ENCODE measurements at places on chromosomes 1 and 21. TPM values are rescaled to one million over a fixed set of nuclear protein-coding genes. Genes with fewer than 3 reads are reported as not detected.

Gene SELENOF
- total RNA-seq = 174 TPM

Gene EVI5
- total RNA-seq = 25.3 TPM

Gene RHOU
- total RNA-seq = 1.7 TPM

Gene MX2
- 0.42 TPM for total RNA-seq

Gene EDN2
- not detected for total RNA-seq

Gene TRAPPC10
- total RNA-seq = 18.7 TPM

Gene DISC1
- total RNA-seq = 1.4 TPM

Gene CRNN
- total RNA-seq = not detected

Gene SELE
- not detected for total RNA-seq

Gene GBP7
- total RNA-seq = not detected

- peak; percentile 84 for DNase-seq
Measured at GRCh38 chr1:16905110-16905867, 9.5 kb downstream of the RNU1-2 start.

DNA sequence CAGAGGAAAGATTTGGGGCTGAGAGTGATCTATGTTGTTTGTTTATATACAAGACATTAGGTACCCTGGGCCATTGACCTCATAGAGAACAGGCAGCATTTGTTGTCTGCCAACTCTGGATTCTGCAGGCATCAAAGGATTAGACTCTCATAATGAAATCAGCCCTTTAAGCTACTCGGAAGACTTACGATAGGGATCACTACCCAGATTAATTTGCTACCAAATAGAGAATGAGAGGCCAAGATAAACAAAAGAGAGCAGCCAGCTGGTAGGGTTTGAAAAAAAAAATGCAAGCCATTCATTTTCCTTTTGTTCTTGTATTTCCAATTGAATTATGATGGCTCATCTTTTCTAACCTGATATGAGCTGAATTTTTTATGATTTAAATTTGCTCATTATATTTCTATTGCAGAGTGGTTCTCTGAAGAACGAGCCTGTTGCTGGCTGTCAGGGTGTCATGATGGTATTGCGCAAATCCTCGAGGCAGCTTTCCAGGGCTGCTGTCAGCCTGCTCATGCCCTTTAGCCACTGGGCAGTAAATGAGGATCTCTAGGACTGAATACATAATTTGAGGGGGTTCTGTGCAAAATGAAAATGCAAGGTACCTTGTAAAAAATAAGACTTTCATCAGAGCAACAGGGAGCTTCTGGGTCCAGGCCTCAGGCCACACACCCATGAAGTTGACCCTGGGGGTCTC, 116.4 kb upstream of the KCNJ15 start:
- peak; percentile 80 for DNase-seq

- no peak for DNase-seq
Measured at GRCh38 chr1:156429313-156430060, 60.5 kb downstream of the RHBG start.

- DNase-seq = no peak
Measured at GRCh38 chr1:71572038-71572437, 491.2 kb upstream of the ZRANB2 start.

DNA sequence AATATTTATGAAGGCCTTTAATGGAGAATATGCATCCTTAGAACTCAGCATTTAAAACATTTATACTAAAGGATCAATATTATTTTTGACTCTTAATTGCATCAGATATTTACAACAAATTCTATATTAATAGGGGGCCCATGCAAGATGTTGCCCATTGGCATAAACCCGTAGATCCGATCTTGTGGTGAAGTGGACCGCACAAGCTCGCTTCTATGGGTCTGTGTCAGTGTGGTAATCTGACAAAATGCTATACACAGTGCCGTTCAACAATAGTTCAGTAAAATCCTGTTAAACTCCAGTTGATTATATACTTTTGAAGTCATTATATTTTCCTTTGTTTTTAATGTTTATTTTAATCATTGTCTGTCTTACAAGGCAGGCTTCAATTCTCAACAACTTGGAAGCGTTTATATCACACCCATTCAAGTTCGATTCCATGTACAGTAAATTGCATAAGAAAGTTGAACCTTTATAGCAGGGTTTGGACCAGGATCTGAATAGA, 809.2 kb downstream of the USP25 start:
- no peak for DNase-seq

DNA sequence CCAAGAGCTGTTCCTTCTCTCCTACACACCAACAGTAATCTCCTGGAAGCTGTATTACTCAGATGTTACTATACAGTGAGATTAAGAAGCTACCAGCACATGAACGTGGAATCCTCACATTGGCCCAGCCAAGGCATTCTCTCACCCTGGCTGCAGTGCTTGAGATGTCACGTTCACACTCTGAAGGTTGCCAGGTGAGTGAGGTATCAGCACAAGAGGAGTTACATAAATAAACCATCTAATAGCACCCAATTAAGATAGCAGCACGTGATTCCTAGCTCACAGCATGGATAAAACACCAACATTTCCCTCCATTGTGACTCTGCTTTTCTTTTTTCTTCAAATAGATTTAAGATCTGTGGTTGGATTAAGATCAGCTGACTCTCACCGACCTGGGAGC, 182.8 kb downstream of the PLPP3 start:
- DNase-seq = no peak

GRCh38 chr1:209256766-209257350, 326.7 kb upstream of the CAMK1G start:
- no peak for DNase-seq

- no peak for DNase-seq
Measured at GRCh38 chr1:186255266-186255665, 119.8 kb downstream of the TPR start.

GRCh38 chr1:240107058-240107684, 15.5 kb downstream of the FMN2 start:
- no peak for DNase-seq

- no peak for DNase-seq
Measured at GRCh38 chr1:229136822-229137221, 134.1 kb upstream of the RAB4A start.

DNA sequence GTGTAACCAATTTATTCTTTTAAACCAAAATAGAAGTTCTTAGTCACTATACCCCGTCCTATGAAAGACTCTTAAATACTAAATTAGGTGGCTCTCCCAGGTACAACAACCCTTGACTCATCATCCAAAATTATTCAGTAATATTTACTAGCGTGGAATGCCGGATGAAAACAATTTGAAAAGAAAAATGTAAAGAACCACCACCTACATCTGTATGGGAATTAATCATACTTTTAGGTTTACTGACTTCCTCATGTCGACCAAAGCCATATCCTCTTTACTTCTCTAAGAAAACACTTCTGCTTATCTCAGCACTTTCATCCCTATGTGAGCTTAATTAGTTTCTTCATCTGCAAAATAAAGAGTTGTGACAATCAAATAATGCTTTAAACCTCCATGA, 139.6 kb downstream of the AKT3 start:
- DNase-seq = no peak

DNA sequence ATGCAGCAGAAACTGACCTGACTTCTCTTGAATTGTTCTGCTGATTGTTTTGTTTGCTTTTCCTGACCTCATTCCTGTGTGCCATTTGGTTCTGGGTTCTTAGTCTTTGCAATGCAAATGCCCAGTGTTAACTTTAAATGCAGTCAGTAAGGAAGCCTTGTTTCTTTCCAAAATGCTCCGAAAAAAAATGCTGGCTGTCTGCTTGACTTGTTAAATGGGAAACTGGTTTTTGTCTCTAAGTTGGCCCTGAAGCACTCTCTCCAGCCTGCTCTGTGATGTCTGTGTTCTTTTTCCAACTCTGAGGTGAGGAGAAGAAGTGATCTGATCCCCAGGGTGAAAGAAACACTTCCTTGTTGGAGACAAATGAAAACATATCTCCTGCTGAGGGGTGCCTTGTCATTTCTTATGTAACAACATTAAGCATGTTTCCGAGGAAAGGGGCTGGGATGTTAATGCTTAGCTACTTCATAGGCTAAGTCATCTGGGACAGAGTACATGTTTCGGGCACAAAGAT, 256.3 kb upstream of the ADGRL4 start:
- no peak for DNase-seq

- no peak for DNase-seq
Measured at GRCh38 chr21:46459024-46459355, 299 bp downstream of the DIP2A start.

DNA sequence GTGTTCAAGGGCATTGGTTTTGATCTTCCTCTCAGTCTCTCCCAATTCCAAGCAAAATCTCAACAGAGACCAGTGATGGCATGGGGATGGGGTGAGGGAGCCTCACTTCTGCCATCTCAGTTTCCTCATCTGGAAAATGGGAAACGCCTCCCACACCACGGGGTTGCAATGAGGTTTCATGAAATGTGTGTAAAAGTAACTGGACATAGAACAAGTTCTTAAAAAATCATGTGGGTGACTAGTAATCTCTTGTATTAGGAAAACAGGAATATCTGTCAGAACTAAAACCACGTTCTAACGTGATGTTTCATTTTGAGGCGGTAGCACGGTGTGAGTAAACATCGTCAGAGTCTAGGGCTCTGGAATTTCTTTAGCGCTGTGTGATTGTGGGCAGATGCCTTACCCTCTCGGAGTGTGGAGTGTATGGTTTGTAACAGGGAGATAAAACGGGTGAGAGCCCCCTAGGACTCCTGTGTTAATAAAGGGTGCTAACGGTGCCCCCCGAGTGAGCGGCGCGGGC, 55.5 kb upstream of the DNAJC6 start:
- DNase-seq = no peak

DNA sequence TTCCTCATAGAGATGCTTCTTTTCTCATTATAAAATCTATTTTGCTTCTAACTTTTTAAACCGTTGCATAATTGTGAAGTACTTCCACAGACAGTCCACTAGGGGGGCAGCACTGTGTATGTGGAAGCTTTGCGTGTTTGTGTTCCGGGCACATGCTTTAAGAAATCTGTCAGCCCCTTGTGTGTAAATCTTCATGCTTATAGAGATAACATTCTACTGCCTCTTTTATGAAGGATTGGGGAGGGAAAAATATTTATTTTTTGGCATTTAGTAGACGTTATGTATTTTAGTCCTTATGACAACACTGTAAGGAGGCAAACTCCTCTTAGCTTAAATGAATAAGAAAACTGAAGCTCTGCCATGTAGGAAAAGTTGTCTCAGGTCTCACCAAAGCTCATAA, 157.3 kb upstream of the PTGFR start:
- peak; percentile 13 for DNase-seq

GRCh38 chr1:36458910-36459309, 5.3 kb downstream of the MRPS15 start:
- no peak for DNase-seq

DNA sequence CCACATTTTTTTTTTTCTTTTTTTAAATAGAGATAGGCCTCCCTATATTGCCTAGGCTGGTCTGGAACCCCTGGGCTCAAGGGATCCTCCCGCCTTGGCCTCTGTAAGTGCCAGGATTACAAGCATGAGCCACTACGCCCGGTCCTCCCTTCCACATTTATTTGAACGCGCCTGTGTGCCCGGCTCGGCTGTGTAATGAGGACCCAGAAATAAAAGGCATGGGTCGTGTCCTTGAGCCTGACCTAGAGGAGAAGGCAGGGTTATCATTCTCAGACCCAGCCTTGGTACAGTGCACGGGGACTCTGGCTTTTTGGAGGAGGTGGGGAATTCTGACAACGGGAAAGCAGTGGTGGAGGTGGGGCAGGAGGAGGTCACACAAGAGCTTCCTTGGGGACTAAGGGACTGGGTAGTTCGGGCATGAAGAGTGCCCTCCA, 841 bp downstream of the CENPF start:
- DNase-seq = no peak

DNA sequence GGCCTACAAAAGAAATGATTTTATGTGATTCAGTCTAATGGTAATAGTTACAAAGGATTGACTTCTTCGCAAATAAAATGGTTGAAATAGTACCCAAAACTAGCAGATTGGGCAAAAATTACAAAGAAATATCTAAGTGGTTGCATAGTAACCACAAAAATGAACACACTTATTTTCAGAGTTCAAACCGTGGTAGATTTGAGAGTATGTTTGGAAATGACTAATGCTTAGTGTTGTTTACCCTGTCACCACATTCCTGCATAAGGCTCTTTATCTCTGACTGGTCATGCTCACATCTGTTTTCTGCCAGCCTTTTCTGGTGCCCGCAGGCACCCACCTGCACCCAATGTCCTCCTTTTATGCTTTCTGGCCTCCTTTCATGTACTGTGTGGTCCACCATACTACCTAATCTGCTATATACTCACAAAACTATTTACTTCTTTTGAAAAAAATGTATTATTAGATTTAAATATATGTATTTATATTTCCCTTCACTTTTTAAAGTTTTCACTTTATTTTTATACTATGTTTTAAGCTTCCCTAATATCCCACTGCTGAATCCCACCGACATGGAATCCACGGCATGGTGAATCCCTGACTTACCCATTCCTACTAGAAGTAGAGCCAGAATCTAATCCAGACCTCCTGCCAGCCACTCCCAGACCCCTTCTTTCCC, 30.3 kb downstream of the PTPRC start:
- peak; percentile 69 for DNase-seq

DNA sequence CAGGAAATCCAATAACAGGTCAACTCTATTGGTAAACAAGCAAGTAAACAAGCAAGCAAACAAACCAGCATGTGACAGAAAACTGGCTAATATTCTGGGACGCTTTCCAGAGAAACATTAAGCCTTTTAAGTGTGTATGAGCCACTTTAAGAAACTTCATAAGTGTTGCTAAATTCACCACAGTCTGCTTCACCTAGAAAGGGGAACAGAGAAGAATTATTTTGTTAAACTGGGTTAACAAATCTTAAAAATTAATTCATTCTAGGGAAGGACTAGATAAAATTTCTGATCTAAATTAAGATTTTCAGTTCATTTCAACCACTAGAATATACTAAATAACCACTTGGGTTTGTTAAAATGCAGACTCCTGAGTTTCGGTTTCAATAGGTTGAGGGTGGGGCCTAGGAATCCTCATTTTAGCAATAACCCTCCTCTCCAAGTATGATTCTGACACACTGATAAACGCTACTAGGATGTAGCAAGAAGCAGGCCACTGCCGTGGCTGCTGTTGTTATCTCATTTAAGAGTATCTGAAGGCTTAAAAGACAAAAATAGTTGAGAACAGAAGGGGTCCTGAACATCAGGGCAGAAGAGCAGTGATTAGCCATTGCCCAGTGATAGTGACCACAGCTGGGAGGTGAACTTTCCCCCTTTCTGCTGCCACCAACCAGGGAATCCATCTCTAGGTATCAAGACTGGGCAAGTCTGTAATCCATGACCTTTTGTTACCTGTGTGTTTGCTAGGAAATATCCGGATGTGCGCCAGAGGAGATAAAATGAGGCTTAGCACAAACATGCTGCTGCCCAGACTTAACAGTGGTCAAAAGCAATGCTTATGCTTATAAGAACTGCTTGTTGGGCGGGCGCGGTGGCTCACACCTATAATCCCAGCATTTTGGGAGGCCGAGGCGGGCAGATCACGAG, 11.2 kb downstream of the CREG1 start:
- DNase-seq = no peak
